LHCN-M2 (cell line): ENCODE measurements at places on chromosomes 13 and 19. TPM values are rescaled to one million over a fixed set of nuclear protein-coding genes. Genes with fewer than 3 reads are reported as not detected.

The ZNF578 gene
- total RNA-seq, result 2.0 and 5.6 TPM in 2 replicates

The ZNF333 gene
- 12.9 and 16.9 TPM in 2 replicates for total RNA-seq

The RNF17 gene
- total RNA-seq, result not detected in 2 replicates

The SIRT6 gene
- total RNA-seq, result 17.0 and 31.1 TPM in 2 replicates

The ESD gene
- total RNA-seq, result 170 and 172 TPM in 2 replicates

The ZNF583 gene
- 8.8 and 11.1 TPM in 2 replicates for total RNA-seq

The ZNF793 gene
- total RNA-seq, result 1.4 and 1.6 TPM in 2 replicates

The SIGLEC8 gene
- not detected in 2 replicates for total RNA-seq

The SUCLA2 gene
- 58.9 and 63.3 TPM in 2 replicates for total RNA-seq

The ZNF99 gene
- under 0.01 TPM in 1 of 2 replicates, not detected in the other for total RNA-seq

The PRTN3 gene
- not detected in 2 replicates for total RNA-seq

The KLK14 gene
- not detected in 2 replicates for total RNA-seq
